ENCODE measurements at places on chromosomes 4 and X. TPM values are rescaled to one million over a fixed set of nuclear protein-coding genes. Genes with fewer than 3 reads are reported as not detected.

DNA sequence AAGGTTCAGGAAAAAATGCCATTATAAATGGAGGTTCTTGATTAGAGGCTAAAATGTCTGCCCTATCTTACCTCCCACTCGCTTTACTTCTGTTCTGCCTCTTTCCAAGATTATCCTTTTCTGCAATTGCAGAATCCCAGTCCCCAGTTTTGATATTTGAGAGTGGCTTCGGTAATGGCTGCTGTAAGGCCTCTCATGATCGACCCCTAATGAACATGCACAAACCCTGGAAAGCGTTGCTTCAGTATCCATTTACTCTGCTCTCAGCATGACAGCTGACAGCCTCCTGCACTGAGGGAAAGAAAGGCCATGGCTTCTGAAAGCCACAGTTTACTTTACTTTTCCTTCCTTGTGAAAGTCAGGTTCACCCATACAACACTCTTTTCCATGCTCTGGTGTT is 325.4 kb upstream of the GALNT7 start:
- 0 out of 2 replicates have a peak, but pooled peaks cover under 1% of the 10 kb centered on the region for H3K4me1 ChIP-seq
- no peak overlapping the region for H3K4me3 ChIP-seq
- H3K27me3 ChIP-seq: no peaks in the 10 kb centered on the region
- H3K27ac ChIP-seq: no peak overlapping the region
- no peak for DNase-seq

DNA sequence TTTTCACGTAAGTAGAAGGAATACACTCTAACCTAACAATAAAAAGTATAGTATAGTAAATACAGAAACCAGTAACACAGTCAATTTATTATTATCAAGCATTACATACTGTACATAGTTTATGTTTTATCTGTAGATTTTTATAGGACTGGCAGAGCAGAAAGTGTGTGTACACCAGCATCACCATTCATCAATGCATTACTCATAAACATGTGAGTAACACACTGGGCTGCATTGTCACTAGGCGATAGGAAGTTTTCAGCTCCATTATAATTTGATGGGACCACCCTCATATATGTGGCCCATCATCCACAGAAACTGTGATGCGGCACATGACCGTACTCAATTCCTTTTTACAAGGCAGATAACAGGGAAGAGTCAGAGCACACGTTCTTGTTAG is 137.8 kb upstream of the RBPJ start:
- no peak overlapping the region for H3K4me3 ChIP-seq
- H3K36me3 ChIP-seq: no peaks in the 10 kb centered on the region
- no peak for DNase-seq
- no peaks in the 10 kb centered on the region for H3K4me1 ChIP-seq
- H3K27ac ChIP-seq: no peak overlapping the region

DNA sequence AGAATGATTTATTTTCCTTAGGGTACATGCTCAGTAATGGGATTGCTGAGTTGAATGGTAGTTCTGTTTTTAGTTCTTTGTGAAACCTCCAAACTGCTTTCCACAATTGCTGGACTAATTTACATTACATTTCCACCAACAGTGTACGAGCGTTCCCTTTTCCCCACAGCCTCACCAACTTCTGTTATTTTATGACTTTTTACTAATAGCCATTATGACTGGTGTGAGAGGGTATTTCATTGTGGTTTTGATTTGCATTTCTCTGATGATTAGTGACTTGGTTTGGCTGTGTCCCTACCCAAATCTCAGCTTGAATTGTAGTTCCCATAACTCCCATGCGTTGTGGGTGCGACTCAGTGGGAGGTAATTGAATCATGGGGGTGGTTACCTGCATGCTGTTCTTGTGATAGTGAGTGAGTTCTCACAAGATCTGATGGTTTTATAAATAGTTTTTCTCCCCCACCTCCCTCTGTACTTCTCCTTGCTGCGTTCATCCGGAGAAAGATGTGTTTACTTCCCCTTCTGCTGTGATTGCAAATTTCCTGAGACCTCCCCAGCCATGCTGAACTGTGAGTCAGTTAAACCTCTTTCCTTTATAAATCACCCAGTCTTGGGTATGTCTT is 95.1 kb downstream of the GBA3 start:
- no peaks in the 10 kb centered on the region for H3K27me3 ChIP-seq
- no peaks in the 10 kb centered on the region for H3K36me3 ChIP-seq
- no peak for DNase-seq

DNA sequence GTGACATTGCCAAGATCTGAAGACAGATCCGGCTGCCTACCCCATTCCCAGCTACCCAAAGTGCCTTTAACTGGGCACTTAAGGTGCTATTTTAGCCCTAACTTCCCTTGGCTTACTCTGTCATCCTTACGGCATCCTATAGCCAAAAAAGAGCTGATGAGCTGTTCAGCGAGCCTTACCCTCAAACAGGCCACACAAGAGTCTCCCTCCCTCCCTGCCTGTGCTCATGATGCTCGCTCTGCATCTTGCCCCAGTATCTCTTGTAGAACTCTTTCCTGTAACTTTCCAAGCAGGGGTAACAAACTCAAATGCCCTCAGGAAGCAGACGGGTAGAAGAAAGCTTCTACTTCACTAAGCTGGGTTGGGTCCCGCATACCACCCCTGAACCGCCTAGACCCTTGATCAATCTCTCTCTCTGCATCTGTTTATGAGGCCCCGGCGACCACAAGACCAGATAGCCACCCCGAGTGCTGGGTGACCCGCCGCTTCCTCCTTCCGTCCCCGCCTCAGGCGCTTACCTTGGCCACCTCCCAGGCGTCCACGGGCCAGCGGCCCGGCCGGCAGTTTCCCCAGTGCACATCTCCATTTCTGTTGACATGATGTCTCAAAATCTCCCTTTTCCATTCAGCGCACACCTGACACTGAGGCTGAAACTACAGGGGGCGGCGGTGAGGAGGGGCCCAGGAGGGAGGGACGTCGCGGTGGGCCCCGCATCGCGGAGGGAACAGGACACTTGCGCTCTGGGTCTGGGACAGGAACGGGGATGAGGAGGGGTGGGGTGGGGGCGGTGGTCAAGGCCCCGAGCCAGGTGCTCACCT is 663 bp downstream of the CXorf38 start:
- no peaks in the 10 kb centered on the region for H3K4me1 ChIP-seq
- no peak overlapping the region for H3K27ac ChIP-seq
- no peak for DNase-seq
- H3K36me3 ChIP-seq: no peaks in the 10 kb centered on the region

DNA sequence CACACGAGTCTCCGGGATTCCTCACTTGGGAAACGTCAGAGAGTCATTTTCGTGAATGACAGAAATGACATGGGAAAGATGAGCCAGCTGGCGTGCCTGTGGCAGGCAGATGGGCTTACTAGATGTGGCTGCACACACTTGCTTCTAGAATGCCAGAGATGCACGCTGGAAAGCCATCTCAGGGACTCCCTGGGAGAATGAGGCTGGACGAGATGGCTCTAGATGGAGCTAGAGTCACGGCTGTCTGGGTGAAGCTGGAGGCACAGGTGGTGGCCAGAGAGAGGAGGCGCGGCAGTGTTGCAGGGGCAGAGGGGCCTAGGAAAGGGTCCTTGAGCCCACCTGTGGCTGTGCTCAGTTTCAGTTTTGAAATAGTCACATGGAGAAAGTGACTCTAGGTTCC is 26.0 kb downstream of the TKTL1 start:
- H3K27ac ChIP-seq: no peak overlapping the region
- H3K4me1 ChIP-seq: no peaks in the 10 kb centered on the region
- DNase-seq: no peak
- H3K36me3 ChIP-seq: no peaks in the 10 kb centered on the region

DNA sequence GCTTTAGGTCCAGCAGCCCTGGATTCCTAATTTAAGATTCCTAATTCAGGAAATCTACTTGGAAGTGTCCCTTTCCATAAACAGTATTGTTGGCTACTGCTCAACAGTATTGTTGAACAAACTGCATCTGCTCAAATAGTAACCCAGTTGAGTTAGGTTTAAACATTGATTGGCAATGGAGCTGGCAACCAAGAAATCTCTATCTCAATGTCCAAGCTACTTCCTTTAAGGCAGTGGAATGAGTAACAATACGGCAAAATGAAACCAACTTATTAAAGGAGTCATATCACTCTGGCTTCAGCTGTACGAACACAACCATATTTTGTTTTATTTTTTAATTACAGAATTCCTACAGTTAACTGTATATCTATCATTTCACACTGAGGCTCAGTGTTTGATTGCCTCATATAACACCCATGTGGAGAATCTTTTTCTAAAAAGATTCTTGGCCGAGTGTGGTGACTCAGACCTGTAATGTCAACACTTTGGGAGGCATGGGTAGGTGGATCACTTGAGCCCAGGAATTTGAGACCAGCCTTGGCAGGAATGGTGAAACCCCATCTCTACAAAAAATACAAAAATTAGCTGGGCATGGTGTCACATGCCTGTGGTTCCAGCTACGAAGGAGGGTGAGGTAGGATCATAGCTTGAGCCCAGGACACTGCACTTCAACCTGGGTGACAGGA is 71.7 kb upstream of the IL13RA1 start:
- no peak overlapping the region for H3K4me3 ChIP-seq
- DNase-seq: no peak
- H3K36me3 ChIP-seq: no peaks in the 10 kb centered on the region
- no peak overlapping the region for H3K27ac ChIP-seq

DNA sequence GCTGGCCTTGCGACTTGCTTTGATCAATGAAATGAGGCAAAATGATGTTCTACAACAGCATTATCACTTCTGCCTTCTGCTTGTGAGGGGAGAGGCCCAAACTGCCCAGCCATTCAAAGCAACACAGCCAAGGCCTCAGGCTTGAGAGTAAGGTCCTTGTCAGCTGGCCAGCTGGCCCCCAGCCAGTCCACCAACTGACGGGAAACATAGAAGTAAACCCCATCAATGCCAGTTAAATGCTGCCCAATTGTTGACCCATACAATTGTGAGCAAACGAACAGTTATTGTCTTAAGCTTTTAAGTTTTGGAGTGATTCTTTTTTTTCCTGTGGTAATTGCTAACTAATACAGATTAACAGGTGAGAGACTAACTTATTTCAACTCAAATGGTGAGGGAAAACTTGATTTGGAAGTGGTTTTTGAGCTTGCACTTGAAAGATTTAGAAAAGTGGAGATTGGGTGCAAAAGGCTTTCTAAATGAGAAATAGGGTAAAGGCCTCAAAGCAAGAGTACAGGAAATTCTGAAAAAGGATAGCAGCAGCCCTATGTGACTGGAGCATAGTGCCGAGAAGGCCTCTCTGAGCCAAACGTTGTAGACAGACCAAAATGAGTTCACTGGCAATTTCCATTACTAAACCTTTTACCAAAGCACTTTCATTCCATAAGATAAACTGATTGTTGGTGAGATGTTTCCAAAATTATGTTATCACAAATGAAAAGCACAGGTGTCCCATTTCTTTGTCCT is 66.9 kb downstream of the ARHGEF38 start:
- no peak overlapping the region for H3K27ac ChIP-seq
- H3K27me3 ChIP-seq: no peaks in the 10 kb centered on the region
- H3K4me1 ChIP-seq: no peaks in the 10 kb centered on the region
- no peak for DNase-seq
- no peak overlapping the region for H3K4me3 ChIP-seq
- H3K36me3 ChIP-seq: no peaks in the 10 kb centered on the region

DNA sequence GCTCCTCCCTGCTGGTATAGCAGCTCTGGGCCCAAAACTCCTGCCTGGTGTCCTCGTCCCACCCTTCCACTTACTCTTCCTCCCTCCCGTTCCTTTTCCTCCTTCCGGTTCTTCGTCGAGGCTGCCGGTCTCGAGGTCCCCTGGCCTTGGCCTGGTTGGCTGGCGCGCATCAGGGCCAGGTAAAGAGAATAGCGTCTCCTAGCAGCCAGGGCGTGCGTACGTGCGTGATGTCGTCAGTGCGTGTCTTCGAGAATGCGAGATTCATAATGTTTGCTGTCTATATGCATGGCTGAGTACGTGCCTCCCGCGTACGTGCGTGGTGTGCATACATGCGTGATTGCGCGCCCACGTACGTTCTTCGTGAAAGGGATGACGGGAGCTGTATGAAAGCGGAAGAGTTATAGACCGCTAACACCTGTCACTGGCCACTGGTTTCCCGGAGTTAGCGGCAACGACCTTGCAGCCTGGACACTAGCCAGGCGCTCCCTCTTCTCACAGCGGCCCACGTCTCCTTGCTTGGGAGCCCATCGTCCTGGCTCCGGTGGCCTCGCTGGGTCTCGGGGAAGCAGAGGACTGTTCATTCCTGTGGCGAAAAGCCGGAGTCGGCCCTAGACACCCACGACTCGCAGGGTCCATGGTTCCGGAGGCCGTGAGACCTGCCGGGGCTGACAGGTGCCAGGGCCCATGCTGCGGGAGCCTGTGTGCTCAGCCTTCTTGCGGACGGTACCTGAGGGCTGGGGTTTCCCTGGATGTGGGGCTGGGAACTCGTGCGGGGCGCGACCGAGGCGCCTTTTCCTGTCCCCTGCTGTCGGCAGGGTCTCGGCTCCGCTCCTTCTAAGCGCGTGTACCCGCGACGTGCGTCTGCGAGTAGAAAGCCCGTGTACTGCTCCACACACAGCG is at the start of gene EOLA1:
Gene EOLA1, plus strand, starts transcription at position 392 of the 900 bp plus-strand sequence. CDS start 4,619 bp downstream, outside the sequence.
- H3K4me3 ChIP-seq: peak within 1 kb of the TSS; percentile 56
- no peaks in the 10 kb centered on the region for H3K4me1 ChIP-seq
- no peaks in the 10 kb centered on the region for H3K27me3 ChIP-seq
- no peak within 1 kb of the TSS for H3K27ac ChIP-seq

DNA sequence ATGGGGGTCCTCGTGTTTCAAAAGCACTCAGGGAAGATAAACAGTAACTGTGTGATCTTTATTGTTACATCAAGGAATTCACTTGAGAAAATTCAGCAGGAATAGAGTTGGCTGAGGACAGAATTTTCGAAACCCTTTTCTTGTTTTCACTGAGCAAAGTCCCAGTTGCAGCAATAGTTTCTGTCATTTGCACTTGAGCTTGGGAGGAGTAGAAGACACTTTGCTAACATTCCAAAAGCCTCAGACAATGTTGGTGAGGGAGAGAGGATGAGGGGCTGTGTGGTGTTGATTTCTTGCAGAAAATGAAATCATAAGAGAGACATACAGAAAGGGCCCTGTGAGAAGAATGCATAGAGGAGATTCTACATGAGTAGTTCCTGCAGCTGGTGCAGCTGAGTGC is 151.9 kb upstream of the DIPK2B start:
- no peak overlapping the region for H3K4me3 ChIP-seq
- H3K4me1 ChIP-seq: no peaks in the 10 kb centered on the region
- H3K27ac ChIP-seq: no peak overlapping the region
- no peaks in the 10 kb centered on the region for H3K27me3 ChIP-seq

- H3K4me3 ChIP-seq: no peak overlapping the region
- H3K36me3 ChIP-seq: no peaks in the 10 kb centered on the region
- no peaks in the 10 kb centered on the region for H3K27me3 ChIP-seq
- DNase-seq: peak; percentile 45
- no peak overlapping the region for H3K27ac ChIP-seq
- no peaks in the 10 kb centered on the region for H3K4me1 ChIP-seq
Measured at GRCh38 chrX:112147206-112147605, 64.6 kb upstream of the TRPC5 start.

- H3K27ac ChIP-seq: no peak overlapping the region
- DNase-seq: no peak
- no peaks in the 10 kb centered on the region for H3K4me1 ChIP-seq
- no peaks in the 10 kb centered on the region for H3K36me3 ChIP-seq
- H3K27me3 ChIP-seq: no peaks in the 10 kb centered on the region
Measured at GRCh38 chrX:75746891-75747639, 38.0 kb downstream of the MAGEE2 start.

The KIF4A gene
- 35.7 TPM for total RNA-seq
